ENCODE measurements at places on chromosomes 4 and X.
A peak's percentile ranks its signal among the peaks of the same experiment; 100 is the strongest.

DNA sequence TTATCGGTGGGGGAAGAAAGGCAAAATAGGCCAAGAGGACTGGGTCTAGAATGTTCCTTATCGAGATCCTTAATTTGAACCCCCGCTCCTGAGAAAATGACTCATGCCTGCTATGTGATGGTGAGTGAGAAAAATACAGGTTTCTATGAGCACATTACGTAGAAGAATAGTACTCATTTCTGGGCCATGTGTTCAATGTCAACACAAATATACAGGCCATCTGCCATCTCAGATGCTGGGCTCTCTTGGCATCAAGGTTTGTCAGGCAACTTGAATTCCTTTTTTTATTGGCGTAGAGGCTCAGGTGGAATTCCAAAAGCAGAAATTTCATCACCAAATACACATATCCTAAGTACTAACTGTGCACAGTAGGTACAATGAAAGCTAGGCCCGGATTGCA lies 81.4 kb upstream of the TRIM2 start:
- no peak for DNase-seq

DNA sequence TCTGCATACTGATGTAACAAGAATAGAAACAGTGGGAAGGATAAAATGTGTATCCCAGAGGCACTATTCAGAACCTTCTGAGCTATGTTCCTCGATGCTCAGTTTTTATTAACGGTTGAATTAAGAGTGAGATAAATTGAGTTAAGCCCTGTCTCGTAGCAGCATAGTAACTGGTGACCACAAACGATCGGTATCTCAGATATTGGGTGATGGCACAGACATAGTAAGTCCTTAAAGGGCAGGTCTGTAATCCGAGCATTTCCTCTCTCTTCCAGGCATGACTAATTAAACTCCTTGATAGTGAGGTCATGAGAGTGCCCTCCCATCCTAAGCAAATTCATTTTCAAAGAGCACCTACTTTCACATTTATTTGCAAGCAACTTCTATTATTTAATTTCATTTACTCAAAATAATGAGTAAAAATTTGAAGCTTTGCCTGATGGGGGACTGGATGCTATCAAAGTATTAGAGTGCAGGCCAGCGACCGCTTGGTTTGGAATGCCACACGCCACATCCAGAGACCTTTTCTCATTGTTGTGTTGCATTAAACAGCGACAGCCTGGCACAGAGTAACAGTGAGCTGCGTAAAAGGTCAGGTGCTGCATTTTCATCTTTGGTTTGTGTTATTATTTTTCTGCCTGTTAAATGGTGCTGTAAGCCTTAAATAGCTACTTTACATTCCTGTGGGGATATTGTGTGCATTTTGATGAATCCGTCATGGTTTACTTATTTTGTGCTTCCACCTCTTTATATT lies 101.9 kb downstream of the PCDH7 start:
- DNase-seq, result no peak

- no peak for DNase-seq
These were observed 161.1 kb downstream of the VEGFC start for GRCh38 chr4:176631611-176632010.

DNA sequence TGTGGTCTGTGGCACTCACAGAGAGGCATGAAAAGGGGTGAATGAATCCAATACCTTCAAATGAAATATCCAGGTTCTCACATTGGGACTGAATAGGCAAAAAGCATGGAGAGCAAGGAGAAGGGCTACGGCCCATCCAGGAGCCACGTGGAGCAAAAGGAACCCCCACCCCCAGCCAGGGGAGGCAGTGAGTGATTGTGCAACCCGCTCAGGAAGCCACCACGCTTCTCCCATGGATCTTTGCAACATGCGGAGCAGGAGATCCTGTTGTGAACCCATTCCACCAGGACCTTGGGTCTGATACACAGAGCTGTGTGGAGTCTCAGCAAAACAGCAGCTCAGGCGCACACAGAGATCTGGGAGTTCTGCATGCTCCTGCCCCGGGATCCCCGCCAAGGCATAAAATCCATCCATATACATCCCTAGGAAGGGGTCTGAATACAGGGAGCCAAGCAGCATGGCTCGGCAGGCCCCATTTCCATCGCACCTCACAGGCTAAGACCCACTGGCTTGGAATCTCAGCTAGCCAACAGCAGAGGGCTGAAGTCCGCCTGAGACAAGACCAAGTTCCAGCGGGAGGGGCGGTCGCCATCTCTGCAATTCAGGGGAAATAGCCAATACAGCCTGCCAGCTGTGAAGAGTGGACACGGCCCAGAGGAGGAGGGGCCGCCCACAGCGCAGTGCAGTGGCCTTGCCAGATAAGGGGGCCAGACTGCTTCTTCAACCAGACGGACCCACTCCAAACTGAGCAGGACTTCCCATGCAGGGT lies 80.2 kb downstream of the FGF16 start:
- no peak for DNase-seq

DNA sequence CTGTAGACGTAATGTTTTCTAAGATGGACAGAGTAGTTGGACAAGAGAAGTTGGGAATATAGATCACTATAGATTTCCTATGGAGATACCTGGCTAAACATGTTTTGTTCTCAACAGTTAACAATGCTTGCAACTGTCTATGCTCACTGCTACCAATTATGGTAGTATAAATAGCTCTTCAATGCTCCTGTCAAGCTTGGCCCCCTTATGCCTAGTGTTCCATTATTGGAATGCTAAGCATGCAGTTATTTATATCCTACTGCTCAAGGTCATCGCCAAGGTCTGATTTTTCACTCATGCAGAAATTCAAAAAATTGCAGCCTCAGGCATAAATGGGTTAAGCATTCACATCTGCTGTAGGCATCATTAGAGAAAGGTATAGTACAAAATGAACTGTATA lies 519.0 kb downstream of the IL15 start:
- DNase-seq, result no peak

GRCh38 chr4:150573534-150573933 lies 8.4 kb upstream of the MAB21L2 start:
- no peak for DNase-seq

- DNase-seq, result no peak
These were observed 2.9 kb upstream of the NSD2 start for GRCh38 chr4:1868293-1868692.

GRCh38 chrX:132092439-132093065 lies 35.3 kb downstream of the FRMD7 start:
- peak; percentile 41 for DNase-seq

GRCh38 chrX:139691843-139692505 lies 16.0 kb downstream of the MCF2 start:
- DNase-seq, result no peak

- no peak for DNase-seq
These were observed 499.6 kb downstream of the PPARGC1A start for GRCh38 chr4:23390246-23390645.

All from lower lobe of right lung (tissue), 2 donors.